Activated CD4-positive, alpha-beta T cell treated with anti-CD3 and anti-CD28 coated beads for 36 hours (primary cell): ENCODE measurements at places on chromosomes 7 and 10. TPM values are rescaled to one million over a fixed set of nuclear protein-coding genes. Genes with fewer than 3 reads are reported as not detected.

The INHBA gene
- not detected for total RNA-seq

GRCh38 chr10:8056378-8056777 is 1.9 kb downstream of the GATA3 start:
- no peak for DNase-seq

The TRPV5 gene
- not detected for total RNA-seq

- DNase-seq = no peak
These were observed 98.2 kb downstream of the PRLHR start for GRCh38 chr10:118497227-118497626.

- DNase-seq = no peak
These were observed 332.2 kb upstream of the MTPN start for GRCh38 chr7:136309407-136309806.

GRCh38 chr10:72133517-72133916 is 45.2 kb upstream of the SPOCK2 start:
- DNase-seq = no peak

DNA sequence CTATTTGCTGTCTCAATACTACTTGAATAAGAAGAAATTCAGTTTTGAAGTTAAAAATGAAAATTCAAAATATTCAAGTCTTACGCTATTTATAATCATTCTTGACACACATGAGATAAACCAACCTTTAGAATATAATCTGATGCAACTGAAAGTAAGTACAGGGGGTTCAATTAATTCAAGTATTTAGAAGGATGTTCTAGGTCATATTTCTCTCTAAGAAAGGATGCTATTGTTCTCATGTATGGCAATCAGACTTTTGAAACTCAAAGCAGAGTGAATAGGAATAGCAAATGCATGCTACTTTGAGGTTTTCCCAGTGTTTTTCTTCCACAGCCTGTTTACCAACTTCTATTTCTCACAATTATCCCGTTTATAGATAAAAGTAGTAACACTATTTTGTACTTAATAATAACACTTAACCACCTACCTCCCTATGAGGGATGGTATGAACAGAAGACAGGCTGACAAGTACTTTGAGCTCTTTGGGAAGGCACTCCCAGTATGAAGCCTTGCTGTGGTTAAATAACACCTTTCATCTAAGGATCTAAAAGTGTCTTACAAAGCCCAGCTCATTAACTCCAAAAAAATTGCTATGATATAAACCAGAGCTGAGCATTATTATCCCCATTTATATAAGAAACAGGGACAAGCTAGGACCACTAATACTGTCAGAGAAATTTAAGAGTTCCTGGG is 18.0 kb upstream of the SPOCK2 start:
- no peak for DNase-seq

The TMEM72 gene
- total RNA-seq = not detected
